ENCODE measurements at places on chromosomes 12 and 14. TPM values are rescaled to one million over a fixed set of nuclear protein-coding genes. Genes with fewer than 3 reads are reported as not detected.
A peak's percentile ranks its signal among the peaks of the same experiment; 100 is the strongest.

Gene AQP6
- total RNA-seq: not detected

Gene MIA2
- 15.4 TPM for total RNA-seq

Gene TXNDC16
- 2.8 TPM for total RNA-seq

Gene GUCY2C
- total RNA-seq: not detected

Gene RND1
- total RNA-seq: not detected

Gene METTL17
- 52.9 TPM for total RNA-seq

Gene HCAR2
- not detected for total RNA-seq

Gene GPR68
- total RNA-seq: 16.7 TPM

Gene COX8C
- not detected for total RNA-seq

Gene CCDC198
- total RNA-seq: not detected

Gene DACT1
- total RNA-seq: 23.1 TPM

Gene HSPB8
- 2.9 TPM for total RNA-seq

- no peak for DNase-seq
These were observed 224.6 kb upstream of the FOXN3 start for GRCh38 chr14:89641495-89642175.

DNA sequence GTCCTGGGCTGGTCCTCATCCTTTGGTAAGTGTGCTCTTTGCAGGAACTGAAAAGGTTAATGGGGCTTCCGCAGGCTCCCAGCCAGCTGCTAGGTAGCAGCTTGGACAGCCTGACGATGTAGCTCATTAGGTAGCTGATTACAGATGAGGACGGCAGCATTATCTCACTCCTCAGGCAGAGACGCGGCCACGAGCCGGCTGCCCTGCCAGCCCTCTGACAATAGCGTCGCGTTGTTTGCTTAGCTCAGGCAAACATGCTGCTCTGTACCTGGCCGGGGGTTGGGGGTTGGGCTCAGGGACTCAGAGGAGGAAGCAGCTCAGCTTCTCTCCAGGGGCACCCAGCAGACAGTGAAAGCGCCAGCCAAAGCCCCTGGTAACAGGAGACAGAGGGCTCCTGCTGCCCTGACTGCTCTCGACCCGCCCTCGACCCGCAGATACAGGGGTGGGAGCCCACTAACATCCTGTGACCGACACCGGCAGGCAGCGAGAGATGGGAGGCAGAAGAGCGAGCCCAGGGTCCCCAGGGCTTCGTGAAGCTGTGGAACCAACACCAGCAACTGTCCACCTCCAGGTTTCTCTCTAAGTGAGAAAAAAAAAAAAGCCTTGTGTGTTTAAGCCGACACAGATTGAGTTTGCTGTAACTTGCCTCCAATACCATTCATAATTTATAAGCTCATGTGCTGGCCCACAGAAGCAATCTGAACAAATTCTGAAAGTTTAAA lies 53.4 kb upstream of the DLK1 start:
- DNase-seq: no peak

DNA sequence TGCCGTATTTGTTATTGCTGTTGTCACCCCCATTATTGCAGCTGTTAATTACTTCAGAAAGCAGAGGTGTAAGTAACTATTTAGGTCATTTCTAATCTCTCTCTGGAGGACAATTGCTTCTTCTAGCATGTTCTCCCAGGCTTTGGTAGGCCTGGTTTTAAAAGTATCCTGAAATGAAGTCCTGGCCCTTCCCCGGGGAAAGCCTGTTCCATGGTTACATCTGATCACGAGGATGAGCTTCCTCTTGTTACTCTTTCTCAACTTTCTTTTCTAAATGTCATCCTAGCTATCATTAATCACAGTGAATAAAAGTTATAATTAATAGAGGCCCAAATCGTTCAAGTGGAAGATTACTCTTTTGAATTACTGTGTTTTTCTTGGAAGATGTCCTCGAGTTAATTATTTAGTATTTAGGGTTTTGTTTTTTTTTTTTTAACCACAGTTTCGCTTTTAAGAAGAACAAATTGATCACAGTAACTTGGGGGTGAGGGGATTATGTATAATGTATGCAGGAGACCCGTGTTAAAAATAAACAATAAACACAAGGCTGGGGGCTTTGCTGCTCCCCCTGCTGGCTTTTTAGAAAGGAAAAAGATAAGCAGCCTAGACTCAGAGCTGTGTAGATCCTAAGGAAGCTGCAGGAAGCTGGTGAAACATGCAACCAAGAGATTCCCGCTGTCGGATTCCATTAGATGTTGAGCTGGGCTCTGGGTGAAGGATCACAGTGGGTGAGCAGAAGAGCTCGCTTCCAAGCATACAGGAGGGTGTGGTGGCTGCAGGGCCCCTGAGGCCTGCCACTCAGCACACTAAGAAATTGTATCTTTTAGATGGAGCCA lies 420.1 kb downstream of the FUT8 start:
- DNase-seq: no peak

DNA sequence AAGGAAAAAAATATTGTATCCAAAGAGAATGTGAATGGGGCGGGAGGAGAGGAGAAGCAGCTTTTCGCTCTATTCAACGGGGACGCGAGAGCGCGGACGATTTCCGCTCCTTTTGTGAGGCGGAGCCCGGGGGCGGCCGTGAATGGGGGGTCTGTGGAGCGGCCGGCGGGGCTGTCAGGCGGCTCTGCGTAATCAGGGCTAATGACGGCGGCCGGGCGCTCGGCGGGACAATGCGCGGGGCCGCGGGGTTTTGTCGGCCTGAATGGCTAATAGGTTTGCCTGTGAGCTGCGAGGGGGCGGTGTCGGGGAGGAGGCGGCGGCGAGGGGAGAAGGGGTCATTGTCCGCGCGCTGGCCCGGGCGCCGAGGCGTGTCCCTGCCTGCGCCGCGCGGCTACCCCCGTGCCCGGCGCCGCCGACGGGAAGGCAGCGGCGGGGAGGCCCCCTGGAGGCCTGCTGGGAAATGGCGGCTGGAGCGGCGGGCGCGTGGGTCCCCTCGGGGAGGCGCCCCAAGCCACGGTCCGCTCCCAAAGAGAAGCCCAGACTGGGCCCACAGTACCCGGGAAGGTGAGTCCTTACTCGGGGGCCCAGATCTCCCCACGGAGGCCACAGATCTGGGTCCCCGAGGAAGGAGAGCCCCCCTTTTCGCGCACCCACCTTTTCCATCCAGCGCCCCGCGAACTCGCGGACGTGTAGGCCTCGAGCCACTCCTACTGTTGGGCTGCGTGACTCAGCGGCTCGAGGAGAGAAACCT lies 6.0 kb downstream of the SIX6 start:
- peak; percentile 15 for DNase-seq

DNA sequence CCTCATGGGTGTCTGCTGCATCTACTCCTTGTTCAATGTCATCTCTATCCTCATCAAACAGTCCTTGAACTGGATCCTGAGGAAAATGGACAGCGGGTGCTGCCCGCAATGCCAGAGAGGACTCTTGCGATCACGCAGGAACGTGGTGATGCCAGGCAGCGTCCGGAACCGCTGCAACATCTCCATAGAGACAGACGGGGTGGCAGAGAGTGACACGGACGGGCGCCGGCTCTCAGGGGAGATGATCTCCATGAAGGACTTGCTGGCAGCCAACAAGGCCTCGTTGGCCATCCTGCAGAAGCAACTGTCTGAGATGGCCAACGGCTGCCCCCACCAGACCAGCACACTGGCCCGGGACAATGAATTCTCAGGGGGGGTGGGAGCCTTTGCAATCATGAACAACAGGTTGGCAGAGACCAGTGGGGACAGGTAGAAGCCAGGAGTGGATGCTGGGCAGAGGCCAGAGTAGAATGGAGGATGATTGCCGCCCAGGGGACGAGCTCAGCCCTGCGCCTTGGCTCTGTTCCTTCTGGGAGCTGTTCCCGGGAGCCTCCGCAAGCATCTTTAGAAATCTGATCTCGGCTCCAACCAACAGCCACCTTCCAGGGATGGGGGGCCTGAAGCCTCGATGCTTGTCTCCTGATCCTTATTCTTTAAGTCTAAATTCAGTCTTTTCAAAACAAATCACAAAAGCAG lies 71.6 kb upstream of the PSMC1 start:
- DNase-seq: no peak

- peak; percentile 64 for DNase-seq
These were observed 1.6 kb downstream of the GSG1 start for GRCh38 chr12:13101821-13102375.

- DNase-seq: no peak
These were observed 24.5 kb upstream of the TSPAN11 start for GRCh38 chr12:30902001-30902400.

GRCh38 chr14:28823245-28823644 lies 56.7 kb downstream of the FOXG1 start:
- DNase-seq: no peak

DNA sequence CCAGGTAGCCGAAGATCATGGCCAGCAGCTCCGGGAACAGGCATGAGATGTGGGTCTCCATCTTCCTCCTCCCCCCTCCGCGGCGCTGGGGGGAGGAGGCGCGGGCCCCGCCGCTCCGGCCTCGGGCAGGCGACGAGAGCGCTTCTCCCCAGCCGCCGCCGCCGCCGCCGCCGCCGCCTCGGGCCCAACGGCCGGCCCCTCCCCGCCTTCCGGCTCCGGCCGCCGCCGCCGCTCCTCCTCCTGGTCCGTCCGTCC lies 448 bp downstream of the FBXL14 start:
- no peak for DNase-seq

DNA sequence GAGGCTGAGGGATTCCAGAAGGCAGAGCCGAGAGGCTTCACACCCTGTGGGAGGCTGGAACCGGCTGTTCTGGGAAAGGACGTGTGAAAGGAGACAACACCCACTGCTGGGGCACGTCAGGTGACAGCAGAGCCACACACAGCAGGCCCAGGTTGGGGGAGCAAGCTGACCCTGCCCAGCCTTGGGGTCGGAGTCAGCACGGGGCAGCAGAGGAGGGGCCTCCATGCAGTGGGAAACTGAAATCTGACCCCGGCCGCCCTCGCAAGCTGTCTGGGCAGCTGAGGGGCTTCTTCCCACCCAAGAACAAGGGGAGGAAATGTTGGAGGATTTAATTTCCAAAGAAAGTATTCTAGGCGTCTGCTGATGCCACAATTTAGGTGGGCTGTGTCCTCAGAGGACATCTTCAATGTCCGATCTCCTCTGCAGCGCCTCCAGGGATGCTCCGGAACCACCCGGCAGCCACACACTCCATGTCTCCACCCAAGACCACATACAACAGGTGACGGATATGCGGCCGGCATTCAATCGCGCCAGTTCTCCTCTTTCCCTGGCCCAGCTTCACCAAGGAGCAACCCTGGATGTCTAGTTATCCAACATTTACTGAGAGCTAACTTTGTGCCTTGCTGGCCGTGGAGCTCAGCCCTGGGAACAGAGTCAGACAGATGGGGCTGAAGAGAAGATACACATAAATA lies 30.7 kb downstream of the SNRNP35 start:
- DNase-seq: no peak

- DNase-seq: no peak
These were observed 311.0 kb downstream of the NOVA1 start for GRCh38 chr14:26286913-26287205.

- peak; percentile 16 for DNase-seq
These were observed 185.6 kb upstream of the C14orf180 start for GRCh38 chr14:104393898-104394381.

DNA sequence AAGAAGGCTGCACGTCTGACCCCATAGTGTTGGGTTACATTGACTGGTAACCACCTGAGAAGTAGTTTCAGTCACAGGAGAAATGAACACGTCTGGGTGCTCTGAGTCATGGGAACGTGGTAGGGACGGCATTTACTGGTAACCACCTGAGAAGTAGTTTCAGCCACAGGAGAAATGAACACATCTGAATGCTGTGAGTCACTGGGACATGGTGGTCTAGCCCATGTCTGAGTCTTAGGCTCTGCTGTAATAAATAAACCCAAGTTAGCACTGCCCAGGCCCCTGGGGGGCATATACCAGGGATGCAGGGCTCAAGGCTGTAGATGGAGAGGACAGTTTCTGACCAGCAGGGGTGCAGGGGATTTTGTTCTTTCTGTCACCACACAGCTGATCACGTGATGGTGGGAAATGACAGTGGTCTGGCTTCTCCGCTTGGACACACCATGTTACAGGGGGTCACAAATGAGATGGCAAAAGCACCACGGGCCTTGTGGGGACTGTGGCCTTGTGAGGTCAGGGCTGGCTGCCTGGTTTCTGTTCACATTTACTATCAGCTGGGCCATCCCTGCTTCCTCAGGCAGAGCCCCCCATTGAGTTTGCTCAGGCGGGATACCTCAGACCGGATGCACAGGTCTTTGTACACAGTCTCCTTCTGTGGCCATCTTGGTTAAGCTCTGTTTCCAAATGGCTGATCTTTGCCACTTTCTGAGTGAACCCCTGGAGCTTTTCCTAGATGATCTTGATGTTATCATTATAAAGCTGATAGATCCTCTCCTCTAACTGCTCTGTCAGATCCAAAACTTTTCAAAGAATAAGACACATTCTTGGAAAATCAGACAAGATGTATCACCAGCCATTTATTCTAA lies 9.8 kb upstream of the C12orf42 start:
- no peak for DNase-seq

- no peak for DNase-seq
These were observed 17.9 kb downstream of the FOXN3 start for GRCh38 chr14:89399157-89399556.

- DNase-seq: peak; percentile 94
These were observed 583 bp downstream of the CPNE8 start for GRCh38 chr12:38904537-38905479.

- DNase-seq: no peak
These were observed 40.6 kb downstream of the ATF7 start for GRCh38 chr12:53585448-53586125.

DNA sequence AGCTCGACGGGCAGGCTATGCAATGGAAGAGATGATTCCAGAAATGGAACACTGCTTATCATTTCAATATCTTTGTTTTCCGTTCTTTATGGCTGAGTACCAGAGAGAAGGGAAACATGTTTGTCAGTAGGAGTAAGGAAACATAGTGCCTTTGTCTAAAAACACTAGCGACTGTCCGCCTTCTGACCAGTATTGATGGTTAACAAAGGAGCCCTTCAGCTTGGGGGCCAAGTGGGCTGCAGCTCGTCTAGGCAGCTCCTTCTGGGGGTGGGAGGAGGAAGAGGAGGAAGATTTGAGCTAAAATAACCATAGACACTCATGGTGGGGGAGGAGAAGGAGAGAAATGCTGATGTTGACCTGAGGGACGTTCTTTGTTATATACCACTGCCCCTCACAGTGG lies 15.0 kb downstream of the COQ5 start:
- no peak for DNase-seq

DNA sequence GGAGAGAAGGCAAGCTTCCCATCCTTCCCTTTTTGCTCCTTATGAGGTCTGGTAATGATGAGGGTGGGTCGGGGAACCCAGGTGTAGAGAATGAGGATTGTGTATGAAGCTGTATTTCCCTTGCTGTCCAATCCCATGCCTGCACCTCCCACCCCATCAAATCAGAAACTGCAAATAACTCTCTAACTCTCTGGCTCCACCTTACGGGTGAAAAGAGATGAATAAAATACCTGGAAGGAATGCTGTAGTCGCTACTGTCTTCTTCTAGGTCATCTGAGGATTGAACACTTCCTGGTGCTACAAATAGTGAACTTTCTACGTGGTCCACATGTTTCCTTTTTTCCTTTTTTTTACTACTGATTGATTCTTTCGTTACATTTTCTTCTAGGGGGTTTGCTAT lies 38.9 kb upstream of the DICER1 start:
- no peak for DNase-seq

- no peak for DNase-seq
These were observed 41.3 kb downstream of the HNRNPC start for GRCh38 chr14:21227981-21228380.

- no peak for DNase-seq
These were observed 5.1 kb downstream of the CLECL1 start for GRCh38 chr12:9727813-9728212.
